GM12865 (cell line): ENCODE measurements at places on chromosomes 12 and 14.

GRCh38 chr14:30748343-30748742 lies 126.0 kb upstream of the COCH start:
- no peak for DNase-seq

- DNase-seq = no peak
Measured at GRCh38 chr12:41361738-41362137, 173.6 kb downstream of the PDZRN4 start.

DNA sequence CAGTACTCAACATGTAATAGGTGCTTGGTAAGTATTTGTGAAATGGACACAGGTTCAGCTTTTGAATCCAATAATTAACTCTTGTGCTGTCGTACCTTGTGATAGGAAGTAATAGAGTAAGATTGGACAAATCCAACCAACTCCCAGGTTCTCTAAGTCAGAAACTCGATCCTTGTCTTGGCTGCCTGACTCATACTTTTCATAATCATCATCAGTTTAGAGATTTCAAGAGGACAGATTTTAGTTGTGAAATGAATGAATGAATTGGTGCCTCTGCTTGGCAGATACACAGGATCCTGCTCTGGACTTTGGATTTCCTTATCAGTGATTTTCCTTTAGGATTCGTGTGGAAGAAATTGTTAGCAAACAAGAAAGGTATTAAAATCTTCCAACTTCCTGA lies 1145.2 kb downstream of the AACS start:
- DNase-seq = no peak

GRCh38 chr14:67668559-67668958 lies 5.9 kb downstream of the VTI1B start:
- peak; percentile 63 for DNase-seq

- peak; percentile 69 for DNase-seq
Measured at GRCh38 chr12:99130808-99131553, 485.9 kb downstream of the APAF1 start.

GRCh38 chr14:35218963-35219362 lies 73.2 kb upstream of the PSMA6 start:
- DNase-seq = no peak

GRCh38 chr14:88895116-88895515 lies 70.7 kb downstream of the TTC8 start:
- DNase-seq = no peak

DNA sequence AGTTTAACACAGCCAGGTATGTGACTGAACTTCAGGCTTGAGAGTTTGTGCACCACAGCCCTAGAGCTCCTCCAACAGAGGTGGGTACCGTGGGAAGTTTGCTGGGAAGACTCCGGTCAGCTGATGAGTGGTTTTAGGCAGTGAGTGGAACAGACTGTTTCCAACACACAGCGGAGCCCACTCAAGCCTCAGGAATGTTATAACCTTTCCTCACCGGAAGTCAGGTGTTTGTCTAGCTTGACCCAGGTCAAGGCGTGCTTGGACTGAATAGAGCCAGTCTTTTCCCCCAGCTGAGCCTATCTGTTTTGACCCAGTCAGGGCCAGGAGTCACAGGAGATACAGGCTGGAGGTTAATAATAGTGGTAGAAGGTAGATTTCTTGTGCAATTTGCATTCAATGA lies 138.4 kb upstream of the PARP11 start:
- DNase-seq = no peak

DNA sequence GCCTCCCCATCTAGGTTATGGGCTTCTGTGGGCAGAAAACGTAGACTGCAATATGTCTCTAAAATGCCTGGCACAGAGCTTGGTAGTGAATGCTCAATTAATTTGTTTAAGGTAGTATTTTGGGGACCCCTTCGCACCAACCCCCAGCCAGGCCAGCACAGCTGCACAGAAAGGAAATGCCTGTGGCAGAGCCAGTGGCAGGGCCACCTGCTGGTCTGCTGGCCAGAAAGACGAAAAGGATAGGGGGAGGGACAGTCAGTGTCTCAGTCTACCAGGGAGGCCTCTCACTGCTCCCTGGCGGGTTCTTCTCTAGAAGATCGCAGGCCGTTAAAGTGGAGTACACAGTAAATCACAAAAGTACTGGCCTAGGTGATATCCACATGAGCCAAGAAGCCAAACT lies 3.5 kb downstream of the RAB15 start:
- no peak for DNase-seq

DNA sequence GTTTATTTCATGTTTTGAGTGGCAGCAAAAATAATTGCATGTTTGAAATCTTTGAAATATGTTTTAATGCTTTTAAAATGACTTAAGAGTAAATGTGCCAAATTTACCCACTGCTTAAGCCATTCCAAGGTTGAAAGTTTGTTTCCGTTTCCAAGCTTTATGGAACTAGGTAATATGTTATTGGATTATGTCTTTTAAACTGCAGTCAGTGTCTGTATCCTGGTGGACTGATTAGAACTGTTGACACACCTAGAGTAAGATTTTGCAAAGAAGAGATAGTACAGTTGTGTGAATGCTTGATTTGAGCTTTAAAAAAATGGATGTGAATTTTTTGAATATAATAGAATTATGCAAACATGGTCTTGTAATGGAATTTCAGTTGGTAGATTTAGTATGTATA lies 135.1 kb downstream of the DERA start:
- no peak for DNase-seq

GRCh38 chr12:55847033-55847432 lies 4.3 kb upstream of the MMP19 start:
- no peak for DNase-seq

DNA sequence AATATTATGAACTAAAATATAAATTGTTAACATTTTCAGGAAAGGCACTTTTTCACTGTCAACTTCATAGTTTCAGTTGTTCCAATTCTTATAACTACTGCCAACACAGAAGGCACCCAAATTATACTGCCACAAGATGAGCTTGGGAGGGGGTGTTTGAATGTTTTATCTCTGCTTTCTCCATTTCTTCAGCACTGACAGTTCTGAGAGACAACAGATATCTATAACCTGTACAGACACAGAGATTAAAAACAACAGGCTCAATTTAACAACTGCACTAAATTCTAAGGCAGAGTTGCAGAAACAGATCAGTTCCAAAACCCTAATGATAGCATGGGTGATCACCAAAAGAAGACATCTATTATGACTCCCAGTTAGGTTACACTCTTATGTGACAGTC lies 12.8 kb downstream of the SCAF11 start:
- DNase-seq = no peak

GRCh38 chr14:101518611-101519473 lies 42.5 kb upstream of the DIO3 start:
- no peak for DNase-seq

- DNase-seq = no peak
Measured at GRCh38 chr14:45212231-45212630, 40.8 kb downstream of the MIS18BP1 start.
